ENCODE measurements at places on chromosomes 5 and 9.

- DNase-seq, result no peak
Observed at GRCh38 chr9:123112015-123112975, 78.8 kb downstream of the GPR21 start.

- no peak for DNase-seq
Observed at GRCh38 chr5:116573279-116573701, 1.3 kb downstream of the SEMA6A start.

DNA sequence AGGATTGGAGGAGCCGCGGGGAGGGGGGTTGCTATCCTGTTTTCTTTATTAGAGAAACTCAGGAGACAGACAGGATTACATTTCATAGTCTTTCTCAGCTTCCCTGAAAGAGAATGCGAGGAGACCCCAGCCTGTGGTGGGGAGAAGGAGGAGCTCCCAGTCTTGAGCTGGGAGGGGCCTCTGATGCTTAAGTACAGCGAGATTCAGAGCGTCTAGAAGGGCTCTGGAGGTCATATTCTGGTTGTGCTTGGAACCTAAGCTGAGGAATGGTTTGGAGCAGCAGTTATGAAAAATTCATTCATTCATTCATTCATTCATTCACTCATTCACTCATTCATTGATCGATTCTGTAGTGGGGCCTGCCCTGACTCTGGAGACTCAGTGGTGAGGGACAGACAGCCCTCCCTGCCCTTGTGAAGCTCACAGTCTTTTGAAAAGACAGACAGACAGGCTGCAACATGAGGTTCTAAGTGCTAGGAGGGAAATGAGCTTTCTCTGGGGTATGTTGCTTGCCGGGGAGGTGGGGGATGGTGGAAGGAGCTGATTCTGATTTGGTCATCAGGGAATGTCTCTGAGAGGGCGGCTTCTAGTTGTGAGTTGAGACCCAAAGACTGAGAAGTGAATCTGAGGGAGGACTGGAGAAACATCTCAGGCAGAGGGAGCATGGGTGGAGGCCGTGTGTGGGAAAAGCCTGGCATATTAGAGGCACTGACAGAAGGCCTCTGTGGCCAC, 2.5 kb upstream of the SPRY4 start:
- no peak for DNase-seq

DNA sequence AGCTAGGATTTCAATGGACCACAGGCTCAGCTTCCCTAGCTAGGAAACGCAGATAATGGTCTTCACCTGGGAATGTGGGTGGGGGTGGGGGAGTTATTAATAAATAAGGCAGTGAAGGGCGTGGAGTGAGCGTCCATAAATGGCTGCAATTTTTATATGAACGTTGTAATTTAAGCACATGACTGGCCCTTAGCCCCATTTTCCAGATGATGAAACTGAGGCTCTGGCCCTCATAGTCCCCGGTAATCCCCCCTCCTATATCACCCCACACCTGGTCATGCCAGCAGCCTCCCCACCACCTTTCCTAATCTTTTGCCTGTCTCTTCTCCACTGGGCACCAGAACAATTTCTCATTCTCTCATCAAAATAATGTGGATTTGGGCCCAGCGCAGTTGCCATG, 61.9 kb upstream of the LMX1B start:
- DNase-seq, result no peak

GRCh38 chr5:120345947-120346346, 118.2 kb upstream of the PRR16 start:
- no peak for DNase-seq

- no peak for DNase-seq
Observed at GRCh38 chr5:1375871-1376810, 31.2 kb upstream of the CLPTM1L start.

DNA sequence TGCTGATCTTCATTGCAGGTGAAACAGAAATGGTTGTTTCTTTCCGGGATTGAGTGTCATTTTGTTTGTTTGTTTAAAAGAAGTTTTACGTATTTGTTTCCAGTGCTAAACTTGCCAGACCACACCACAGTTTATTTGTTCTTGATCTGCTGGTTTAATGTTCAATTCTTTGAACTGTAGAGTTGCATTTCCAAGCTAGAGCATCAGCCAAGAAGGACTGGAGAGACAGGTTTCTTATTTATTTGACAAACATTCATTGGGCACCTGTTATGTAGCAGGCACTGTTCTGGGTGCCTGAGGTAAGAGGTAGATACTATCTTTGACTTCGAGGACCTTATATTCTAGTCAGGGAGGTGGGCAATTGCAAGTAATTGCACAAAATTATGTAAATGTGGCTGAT, 45.0 kb downstream of the MCCC2 start:
- no peak for DNase-seq

DNA sequence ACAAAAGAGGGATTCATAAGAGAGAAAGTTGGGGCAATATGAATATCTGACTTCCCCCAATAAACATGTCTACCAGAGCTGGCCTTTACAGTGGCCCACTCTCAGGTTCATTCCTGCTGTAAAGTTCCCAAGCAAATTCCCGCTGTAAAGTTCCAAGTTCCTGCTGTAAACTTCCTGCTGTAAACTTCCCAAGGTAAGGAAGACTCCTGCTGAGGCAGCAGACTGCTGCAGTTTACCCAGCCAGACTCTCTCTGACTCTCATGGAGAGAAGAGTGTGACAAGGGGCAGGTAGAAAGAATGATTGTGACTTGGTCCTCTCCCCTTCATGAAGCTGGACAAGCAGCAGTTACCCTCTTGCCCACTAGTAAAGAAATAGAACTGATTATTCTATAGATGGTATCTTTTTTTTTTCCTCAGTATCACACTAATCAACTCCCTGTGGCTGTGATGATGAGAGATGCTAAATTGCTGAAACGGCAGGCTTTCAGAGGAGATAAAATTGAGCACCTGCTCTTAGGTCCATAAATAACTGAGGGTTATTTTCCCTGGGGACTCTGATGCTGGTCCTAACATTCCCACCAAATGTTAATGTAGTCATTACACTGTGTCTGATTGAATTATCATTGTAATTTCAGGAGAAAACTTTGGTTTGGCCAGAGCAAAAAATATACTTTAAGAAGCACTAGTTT, 220.4 kb downstream of the PARP8 start:
- no peak for DNase-seq

DNA sequence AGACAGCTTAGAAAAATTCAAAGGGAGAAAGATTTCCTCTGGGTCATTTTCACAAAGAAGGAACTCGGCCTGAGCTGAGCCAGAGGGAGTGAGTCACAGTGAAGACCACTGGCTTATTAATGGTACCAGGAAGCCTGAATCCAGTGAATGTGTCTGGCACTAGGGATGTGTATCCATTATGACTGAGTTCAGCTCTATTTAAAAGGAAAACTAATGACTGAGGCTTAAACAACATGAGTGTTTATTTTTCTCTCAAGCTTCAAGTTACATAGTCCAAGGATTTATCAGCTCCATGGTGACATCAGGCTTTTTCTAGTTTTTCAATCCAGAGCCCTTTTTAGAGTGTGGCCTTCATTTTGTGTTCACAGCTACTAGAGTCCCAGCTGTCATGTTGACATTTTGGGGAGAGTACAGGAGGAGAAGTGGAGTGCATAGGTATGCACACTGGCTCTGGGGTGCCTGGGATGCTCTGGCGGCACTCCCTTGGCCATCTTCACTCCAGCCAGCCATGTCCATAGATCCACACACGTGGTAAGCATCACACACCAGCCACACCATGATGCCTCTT, 159.5 kb upstream of the ERCC6L2 start:
- DNase-seq, result no peak

GRCh38 chr5:15821506-15821905, 321.5 kb downstream of the FBXL7 start:
- DNase-seq, result no peak

DNA sequence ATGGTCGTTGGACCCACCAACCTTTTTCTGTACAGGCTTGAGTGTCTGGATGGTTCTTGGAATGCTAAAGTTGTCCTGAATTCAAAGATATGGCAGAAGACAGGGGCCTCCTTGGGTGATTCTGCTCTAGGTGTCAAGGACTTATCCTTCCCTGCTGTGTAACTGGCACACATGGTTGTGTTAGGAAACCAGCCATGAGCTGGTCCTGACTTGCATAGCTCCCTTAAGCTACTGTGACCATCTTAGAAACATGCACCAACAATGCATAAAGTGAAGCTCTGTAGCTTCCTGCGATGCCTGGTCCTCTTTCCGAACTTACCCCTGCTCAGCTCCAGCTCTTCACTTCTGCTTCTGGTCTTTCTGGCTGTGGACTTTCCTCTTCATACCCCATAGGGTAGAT, 224.6 kb downstream of the TLE4 start:
- DNase-seq, result no peak

DNA sequence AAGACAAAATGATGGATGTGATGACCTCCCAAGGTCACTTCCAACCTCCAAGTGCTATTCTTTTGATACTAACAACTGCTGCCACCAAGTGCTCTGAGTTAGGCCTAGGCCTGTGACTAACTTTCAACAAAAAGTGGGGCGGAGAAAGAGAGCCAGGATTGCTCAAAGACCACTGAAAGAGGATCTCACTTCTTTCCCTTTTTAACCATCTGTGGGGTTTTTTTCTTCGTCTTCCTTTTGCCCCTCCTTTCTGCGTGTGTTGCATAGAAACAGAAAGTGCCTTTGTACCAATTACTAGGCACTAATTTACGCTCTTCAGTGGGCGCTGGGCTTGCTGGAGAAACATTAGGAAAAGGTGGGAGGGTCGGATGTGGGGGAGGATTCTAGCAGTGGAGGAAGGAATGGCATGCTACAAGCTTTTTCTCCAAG, 8.0 kb downstream of the KLF9 start:
- DNase-seq, result peak; percentile 27

GRCh38 chr5:167720676-167721260, 570.7 kb upstream of the WWC1 start:
- DNase-seq, result no peak

GRCh38 chr9:27329291-27329690, 32.3 kb upstream of the EQTN start:
- DNase-seq, result no peak

DNA sequence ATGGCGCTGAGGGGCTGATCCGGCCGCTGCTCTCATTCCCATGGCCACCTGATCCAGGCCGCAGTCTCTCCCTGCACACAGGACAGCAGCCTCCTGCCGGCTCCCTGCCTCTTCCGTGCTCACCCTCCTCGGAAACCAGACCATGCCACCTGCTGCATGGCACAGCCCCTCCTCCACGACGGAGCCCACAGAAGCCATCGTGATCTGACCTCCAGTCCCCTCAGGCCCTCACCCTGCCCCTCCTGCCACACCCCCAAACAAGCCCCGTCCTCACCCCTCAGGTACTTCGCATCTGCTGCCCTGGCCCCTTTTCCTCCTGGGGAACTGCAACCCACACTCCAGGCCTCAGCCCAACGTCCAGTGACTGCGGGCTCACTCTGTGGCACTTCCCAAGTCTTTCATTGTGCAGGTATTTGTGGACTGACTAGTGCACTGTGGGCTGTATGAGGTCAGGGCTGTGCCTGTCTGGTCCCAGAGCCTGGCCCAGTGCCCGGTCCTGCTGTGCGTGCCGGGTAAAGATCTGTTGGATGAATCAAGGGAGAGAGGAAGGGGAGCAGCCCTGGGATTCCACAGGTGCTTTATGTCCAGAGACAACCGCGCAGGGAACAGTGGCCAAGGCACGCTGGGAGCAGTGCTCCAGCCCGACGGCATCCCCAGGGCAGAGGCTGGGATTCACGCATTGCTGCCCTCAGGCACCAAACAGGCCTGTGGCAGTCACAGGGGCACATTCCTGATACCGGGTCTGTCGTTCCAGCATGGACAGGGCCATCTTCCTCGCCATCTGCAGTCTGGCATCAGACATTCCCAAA, 86.1 kb downstream of the ADAMTS2 start:
- DNase-seq, result no peak

DNA sequence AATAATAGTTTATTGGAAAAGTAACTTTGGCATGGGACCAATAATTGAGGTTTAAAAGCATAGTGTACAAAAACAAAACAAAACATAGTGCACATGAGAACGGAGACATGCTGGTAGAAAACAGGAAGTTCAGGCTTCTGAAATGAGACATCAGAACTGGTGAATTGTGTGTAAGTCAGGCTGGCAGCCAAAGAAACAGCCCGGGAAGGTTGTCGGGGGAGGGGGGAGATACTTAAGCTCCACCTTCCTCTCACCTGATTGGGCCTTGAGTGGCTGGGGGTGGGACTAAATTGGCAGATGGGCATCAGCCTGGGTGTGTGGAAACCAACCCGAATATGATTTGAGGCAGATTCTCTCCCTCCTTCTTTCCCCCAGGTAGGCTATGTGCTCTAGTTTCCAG, 256.3 kb downstream of the SMARCA2 start:
- no peak for DNase-seq

DNA sequence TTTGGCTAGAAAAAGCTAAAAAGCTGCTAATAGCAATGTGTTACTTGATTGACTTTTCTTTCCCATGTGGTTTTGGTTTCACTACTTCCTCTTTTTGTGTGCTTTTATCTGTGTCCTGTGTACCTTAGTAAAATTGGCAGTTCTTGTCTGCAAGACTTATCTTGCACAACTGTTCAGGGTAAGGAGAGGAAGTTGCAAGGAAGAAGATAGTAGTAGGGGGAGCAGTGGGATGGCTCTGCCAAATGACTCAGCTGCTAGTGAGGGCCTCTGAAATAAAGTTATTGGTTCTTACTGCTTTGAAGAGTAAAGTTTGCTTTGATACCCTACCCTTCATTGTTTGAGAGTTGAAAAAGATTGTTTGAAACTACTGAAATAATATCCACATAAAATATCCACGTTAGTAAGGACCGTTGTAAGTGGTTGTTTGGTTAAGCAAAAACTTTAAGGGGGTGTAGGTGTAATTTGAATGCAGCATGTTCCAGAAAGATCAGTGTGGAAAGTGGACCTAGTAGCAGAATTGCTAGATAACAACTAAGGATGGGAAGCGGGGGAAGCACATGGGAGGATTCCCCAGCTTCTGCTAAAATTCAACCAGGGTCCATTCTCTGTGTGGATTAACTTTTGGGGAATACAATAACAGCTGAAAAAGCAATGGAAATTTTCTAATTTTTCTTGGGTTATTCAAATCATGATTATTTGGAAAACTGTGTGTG, 123.5 kb downstream of the SCAMP1 start:
- DNase-seq, result no peak

GRCh38 chr5:174294891-174295620, 249.6 kb downstream of the NSG2 start:
- no peak for DNase-seq

DNA sequence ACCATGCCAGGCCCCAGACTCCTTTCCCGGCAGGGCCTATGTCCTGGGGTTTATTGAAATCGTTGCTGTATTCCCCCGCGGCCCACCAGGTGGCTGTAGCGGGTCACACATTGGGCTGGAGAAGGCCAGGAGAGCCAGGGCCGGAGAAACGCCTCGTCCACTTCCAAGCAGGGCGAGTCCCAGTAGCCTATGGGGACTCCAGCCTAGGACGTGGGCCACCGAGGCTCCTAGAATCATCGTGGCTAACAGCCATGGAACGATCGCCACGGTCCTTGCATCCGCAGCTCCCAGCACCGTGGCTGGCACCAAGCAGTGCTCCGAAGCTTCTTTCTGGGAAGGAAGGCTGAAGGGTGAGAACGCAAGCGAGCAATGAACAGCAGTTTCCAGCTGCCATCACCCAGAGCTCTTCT, 87.7 kb downstream of the ENTREP1 start:
- no peak for DNase-seq

DNA sequence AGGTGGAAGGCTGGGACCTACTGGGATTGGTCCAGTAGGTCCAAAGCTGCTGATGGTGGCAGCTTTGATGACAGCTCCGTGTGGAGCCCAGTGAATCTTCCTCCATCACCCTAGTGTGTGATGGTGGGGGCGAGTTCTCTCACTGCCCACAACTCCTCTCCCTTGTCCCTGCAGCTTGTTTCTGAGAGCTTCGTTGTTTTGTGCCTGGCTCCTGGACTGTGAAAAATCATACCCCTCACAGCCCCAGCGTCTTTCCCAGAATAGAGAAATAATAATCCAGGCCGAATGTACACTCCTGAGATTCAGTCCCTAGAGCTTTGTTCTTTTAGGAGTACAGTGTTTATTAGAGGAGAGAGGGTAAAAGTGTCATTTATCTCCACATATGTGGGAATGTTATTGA, 372.2 kb downstream of the ENC1 start:
- DNase-seq, result no peak

Measured in stimulated activated CD4-positive, alpha-beta T cell treated with anti-CD3 and anti-CD28 coated beads, Interleukin-4, amount 100 ng/mL, for 4 hours (primary cell).